ENCODE measurements at places on chromosomes 4 and X.

GRCh38 chrX:42094218-42094617 lies 170.9 kb upstream of the CASK start:
- DNase-seq: no peak

GRCh38 chr4:125319311-125319710 lies 4.6 kb downstream of the FAT4 start:
- DNase-seq: no peak

- DNase-seq: no peak
These were observed 23.1 kb upstream of the C1GALT1C1 start for GRCh38 chrX:120653000-120653399.

DNA sequence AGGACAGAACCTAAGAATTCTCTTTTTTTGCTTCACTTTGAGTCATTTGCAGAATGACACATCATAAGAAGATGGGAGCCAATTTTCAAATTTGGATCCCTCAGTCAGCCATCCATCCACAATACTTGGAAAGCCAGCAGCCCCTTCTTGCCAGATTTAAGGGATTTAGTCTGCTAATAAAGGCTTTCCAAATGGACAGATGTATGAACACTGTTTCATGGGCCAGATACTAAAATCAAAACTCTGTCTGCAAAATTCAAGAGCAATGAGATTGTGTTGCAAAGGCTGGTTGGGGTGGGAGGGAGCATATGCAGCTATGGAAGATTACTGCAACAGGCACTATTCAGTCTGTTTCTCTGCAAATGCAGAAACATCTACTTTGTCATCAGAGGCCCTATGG lies 37.7 kb upstream of the KCNIP4 start:
- DNase-seq: no peak

DNA sequence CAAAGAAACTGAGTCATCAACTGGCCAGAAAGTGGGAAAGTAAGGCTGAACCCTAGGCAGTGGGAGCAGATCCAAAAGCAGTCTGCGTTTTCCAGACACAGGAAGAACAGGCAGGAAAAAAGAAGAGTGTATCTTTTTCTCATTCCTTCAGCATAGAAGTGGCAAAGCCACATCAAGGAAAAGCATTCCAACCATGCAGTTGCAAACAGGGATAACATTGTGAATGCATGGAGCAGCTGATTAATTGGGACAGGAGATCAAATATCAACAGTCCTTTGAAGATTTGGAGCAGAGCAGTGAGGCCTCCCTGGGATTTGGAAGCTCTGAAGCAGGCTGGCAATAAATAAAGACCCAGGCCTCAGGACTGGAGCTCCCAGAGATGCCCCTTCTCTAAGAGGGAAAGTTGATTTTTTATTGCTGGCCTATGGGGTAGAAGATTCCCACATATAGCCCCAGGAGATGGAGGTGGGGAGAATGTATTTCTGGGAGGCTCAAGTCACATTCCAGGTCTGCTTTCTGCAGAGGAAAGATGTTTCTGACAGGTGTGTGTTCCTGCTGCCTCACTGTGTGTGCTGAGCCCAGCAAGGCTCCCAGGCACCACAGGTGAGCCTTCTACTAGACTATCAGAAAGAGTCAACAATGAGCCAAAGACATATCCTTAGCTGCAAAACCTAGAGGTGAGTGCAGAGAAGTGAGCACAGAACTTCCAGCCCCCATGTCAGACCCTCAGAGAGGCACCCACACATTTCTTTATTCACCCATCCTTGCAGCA lies 222.5 kb downstream of the RAB28 start:
- no peak for DNase-seq

DNA sequence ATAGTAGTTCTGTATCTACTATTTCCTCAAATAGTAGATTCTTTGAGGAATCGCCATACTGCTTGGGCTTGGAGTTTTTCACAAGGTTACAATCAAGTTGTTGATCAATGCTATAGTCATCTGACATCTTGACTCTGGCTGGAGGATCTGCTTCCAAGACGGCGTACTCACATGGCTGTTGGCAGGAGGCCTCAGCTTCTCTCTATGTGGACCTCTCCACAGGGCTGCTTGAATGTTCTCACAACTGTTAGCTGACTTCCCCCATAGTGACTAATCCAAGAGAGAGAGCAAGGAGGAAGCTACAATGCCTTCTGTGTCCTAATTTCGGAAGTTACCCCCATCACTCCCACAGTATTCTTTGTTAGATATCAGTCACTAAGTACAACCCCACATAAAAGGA lies 10.3 kb downstream of the EGFL6 start:
- no peak for DNase-seq

DNA sequence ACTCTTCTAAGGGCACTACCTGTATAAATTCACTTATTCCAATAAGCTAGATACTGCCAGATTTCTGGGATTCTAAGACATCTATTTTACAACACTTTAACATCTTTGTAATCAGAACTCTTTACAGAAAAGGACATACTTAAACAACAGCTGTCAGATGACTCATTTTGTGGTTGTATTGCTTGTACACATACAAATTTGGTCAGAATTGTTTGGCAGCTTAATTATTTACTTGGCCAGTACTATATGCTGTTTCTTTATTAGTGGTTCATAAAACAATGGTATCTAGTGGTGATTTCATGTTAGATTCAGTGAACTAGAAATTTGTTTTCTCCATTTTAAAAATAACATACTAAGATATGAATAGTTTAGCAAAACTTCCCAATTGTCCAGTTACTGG lies 27.2 kb downstream of the PALLD start:
- DNase-seq: no peak

DNA sequence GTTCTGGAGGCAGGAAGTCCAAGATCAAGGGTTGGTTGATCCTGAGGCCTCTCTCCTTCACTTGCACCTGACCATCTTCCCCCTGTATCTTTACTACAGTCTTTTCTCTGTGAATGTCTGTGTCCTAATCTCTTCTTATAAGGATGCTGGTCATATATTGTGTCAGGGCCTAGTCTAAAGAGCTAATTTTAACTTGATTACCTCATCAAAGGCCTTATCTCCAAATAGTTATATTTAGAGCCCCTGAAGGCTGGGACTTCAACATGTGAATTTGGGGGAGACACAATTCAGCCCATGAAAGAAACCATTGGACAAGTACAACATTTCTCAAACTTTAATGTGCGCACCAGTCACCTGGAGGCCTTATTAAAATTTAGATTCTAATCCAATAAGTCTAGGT lies 62.8 kb upstream of the DYNLT3 start:
- no peak for DNase-seq

GRCh38 chrX:43836435-43837184 lies 45.6 kb downstream of the MAOB start:
- no peak for DNase-seq

DNA sequence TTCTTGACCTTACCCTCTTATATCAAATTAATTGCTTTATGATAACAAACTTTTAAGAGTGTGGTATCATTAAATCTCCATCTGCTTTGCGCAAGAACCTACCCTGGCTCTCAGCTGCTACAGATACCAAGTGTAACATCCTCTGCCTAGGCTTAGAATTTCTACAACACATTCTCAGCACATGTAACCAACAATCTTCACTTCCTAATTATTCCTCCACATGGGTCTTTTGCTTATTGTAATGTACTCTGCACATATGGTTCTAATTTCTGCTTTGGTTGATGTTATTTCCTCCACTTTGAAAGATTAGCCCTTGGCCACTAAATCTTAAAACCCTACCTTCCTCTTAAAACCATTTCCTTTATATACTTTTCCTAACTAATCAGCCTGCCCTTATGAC lies 242.4 kb downstream of the ARHGAP24 start:
- DNase-seq: no peak

DNA sequence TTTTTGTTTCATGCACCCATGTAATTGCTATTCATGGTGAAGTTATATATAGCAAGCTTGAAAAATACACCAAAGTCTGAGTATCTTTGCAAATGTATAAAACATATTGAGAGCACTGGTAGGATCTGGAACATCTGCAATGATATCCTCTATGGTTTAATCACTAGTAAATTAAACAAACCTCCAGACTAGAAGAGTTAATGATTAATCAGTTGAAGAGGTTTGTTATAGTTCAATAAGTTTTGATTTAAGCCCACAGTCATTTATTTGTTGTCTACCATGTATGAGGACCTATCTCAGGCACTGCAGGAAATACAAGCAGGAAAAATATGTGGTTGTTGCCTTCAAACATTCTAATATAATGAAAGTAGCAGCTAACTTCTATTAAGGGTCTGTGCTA lies 16.5 kb downstream of the CYBB start:
- no peak for DNase-seq

DNA sequence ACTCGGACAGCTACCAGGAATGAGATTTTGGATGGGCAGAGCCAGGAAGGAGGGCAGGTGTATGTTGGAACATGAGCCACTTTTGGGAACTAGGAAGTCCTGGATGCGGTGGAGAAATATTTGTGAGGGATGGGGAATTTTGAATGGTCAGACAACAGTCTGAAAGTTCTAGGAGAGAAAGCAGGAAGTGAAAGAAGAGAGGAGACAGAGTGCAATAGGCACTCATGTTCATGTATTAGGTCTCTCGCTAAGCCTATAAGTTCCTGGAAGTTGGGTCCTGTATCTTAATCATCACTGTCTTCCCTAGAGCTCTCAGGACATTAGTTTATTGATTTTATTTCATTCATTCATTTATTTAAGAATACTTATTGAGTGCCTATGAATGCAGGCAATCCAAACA lies 65.7 kb upstream of the CITED1 start:
- no peak for DNase-seq

- no peak for DNase-seq
These were observed 18.4 kb downstream of the MAML3 start for GRCh38 chr4:140135529-140136088.

- DNase-seq: no peak
These were observed 665.6 kb upstream of the PRKX start for GRCh38 chrX:4379071-4379470.

DNA sequence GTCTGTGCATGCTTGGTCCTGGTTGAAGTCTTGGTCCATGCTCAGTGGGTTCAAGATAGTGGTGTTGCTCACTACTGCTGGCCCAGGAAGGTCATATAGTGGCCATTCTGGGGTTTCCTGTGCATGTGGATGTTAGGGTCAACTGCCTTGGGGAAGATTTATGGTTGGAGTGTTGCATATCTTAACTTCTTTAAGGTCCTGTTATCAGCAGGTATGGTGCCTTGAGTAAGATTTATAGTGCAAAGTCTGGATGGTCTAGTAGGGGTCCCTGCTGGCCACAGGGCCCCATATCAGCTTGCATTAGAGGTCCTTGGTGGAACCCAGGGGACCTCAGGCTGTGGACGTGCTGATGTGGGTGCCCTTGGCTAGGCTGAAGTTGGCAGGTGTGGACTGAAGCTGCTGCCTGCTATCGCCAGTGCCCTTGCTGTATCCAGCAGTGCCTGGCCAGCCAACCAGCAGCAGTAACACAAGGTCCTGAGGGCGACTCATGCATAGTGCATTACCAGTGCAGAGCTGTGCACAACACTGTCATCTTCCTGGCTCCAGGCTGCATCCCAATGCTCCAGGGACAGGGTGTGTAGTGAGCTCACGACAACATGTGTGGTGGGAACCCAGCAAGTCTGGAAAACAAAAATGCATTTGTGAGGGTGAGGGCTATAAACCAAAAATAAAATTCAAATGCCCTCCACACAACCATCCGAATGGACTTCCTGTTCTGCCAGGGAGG lies 61.0 kb downstream of the BEX3 start:
- no peak for DNase-seq

DNA sequence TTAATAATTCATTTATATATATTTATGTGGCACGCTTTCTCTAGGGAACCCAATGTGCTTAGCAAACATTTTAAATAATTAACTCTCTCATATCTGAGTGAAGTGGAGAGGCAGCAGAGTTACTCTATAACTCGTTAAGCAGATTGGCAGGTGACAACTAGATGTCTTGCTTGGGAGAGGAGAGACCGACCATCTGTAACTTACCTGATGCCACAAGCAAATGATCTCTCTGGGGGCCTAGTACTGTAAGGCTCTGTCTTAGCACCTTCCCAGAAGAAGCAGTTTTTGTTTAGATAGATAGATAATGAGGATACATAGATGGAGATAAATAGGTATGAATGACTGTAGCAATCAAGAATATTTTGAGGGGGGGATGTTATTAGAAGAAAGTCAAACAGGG lies 11.9 kb upstream of the SEL1L3 start:
- no peak for DNase-seq

GRCh38 chrX:118571836-118572235 lies 76.2 kb downstream of the DOCK11 start:
- no peak for DNase-seq

GRCh38 chr4:28481565-28481964 lies 1620.9 kb downstream of the STIM2 start:
- no peak for DNase-seq

DNA sequence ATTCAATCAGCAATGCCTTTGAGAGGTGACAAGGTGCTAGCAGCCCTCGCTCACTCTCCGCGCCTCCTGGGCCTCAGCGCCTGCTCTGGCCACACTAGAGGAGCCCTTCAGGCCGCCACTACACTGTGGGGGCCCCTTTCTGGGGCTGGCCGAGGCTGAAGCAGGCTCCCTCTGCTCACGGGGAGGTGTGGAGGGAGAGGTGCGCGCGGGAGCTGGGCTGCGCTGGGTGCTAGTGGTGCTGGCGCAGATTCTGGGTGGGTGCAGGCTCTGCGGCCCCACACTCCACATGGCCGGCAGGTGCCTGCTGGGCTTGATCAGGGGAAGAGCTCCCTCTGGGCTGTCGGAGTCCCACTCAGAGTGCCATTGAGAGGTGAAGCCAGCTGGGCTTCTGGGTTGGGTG lies 351.0 kb downstream of the GASK1B start:
- DNase-seq: no peak

DNA sequence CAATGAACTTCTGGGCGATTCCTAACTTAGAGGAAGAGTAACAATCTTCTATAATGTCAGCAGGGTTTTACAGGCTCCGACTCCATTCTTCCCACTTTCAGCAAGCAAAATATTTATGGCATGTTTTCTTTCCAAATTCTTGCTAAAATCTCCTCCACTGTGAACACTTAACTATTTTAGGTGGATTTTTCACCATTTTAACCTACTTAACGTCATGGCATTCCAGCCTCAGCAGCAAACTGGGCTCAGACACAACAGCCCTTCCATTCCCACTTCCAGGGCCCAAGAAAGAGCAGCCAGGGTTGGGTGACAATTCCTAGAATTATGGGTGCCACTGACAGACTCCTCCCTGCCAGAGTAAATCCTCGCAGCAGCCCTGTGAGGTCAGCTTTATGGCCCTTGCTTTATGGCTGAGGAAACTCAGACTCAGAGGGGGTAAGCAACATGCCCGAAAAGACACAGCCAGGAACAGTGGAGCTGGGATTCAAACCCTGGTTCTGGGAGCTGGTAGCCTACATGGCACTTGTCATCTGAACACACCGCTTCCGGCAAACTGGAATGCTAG lies 112.8 kb upstream of the MAP3K15 start:
- no peak for DNase-seq

Measured in germinal center (tissue), 1 donor.